ENCODE measurements at places on chromosomes 6 and 20. TPM values are rescaled to one million over a fixed set of nuclear protein-coding genes. Genes with fewer than 3 reads are reported as not detected.

Gene HTR1E
- total RNA-seq = not detected

Gene TRIM15
- total RNA-seq = not detected

Gene VWA7
- 12.1 TPM for total RNA-seq

Gene SSTR4
- total RNA-seq = not detected

Gene MTFR2
- total RNA-seq = 0.32 TPM

Gene HLA-DRB1
- total RNA-seq = 32.4 TPM

Gene GSTA1
- total RNA-seq = not detected

Gene NRN1
- total RNA-seq = 14.0 TPM

Gene HRH3
- not detected for total RNA-seq

Gene FAM50B
- 26.5 TPM for total RNA-seq

Gene ZC3H12D
- total RNA-seq = 0.51 TPM

Gene ADAM33
- 13.4 TPM for total RNA-seq

Gene KCNQ2
- total RNA-seq = 1.8 TPM

Gene FLRT3
- total RNA-seq = 0.22 TPM

Gene CST2
- total RNA-seq = not detected

GRCh38 chr20:47854687-47855212 lies 69.5 kb upstream of the SULF2 start:
- DNase-seq = no peak

DNA sequence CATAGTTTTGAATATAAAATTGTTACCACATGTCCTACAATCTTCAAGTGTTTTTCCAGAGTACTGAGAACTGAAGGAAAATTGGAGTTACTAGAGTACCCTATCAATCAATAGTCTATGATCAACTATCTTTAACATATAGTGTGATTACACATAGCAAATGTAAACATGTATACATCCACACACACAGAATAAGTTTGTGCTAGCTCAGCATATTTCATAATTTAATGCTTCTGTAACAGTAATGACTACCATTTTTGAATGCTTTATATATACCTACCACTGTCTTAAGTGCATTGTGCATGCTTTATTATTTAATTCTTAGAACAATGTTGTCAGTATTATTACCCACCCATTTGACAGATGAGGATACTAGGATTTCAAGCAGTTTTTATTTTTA lies 523.9 kb downstream of the HAO1 start:
- no peak for DNase-seq

DNA sequence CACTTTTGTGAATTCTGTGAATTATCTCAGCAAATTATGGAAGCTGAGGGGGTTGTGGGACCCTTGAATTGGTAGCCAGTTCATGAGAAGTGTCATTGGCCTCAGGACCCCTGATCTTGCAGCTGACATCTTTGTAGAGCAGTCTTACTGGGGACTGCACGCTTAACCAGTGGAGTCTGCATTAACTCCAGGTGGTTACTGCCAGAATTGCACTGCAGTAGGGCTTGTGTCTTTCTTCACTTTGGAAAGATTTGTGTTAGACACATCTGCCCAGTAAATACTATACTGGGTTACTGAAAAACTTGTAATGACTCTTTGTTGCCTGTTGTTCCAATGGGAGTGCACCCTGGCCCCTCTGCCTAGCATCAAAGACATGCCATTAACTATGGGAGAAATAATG lies 21.2 kb upstream of the CDKN1A start:
- DNase-seq = no peak

DNA sequence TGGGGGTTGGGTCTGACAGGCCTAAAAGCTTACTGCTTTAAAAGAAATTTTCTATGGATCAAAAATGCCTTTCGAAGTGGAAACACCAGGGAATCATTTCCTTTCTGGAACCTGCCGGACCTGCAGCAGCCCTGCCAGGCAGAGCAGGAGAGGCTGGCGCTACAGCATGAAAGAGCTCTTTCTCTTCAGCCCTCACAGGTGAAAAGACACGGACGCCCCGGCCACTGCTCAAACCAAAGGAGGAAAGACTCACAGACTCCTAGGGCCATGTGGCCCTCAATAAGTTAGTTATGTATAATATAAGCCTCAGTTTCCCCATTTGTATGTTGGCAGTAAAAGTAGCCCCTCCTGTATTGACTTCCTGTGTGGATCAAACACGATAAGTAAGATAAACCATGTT lies 8.3 kb downstream of the SCML4 start:
- no peak for DNase-seq

DNA sequence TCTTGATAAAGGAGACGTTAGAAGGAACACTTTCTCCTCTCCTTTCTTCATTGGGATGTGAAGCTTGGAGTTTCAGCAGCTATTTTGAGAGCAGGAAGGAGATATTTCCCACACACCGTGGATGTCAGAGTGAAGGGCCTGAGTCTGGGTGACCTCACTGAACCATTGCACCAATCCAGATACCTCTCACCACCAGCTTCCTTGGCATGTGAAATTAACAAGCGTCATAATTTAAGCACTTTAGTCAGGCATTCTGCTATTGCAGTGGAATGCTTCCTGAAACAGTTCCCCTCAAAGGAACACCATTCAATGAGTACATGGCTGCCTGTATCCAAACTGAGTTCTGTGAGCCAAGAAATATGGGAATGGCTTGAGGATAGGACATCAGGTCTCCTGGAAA lies 83.7 kb downstream of the CHMP4B start:
- no peak for DNase-seq

- no peak for DNase-seq
Measured at GRCh38 chr6:153117986-153118879, 12.8 kb downstream of the RGS17 start.

GRCh38 chr6:151385177-151385576 lies 6.2 kb downstream of the ZBTB2 start:
- no peak for DNase-seq

GRCh38 chr6:17478223-17478907 lies 85.0 kb downstream of the CAP2 start:
- DNase-seq = no peak

GRCh38 chr20:48313324-48313723 lies 514.5 kb downstream of the PREX1 start:
- DNase-seq = no peak

GRCh38 chr20:63208346-63208909 lies 7.5 kb downstream of the YTHDF1 start:
- no peak for DNase-seq

- no peak for DNase-seq
Measured at GRCh38 chr6:39590871-39591393, 134.3 kb downstream of the KIF6 start.

GRCh38 chr6:154996841-154997311 lies 1.8 kb downstream of the TIAM2 start:
- no peak for DNase-seq

DNA sequence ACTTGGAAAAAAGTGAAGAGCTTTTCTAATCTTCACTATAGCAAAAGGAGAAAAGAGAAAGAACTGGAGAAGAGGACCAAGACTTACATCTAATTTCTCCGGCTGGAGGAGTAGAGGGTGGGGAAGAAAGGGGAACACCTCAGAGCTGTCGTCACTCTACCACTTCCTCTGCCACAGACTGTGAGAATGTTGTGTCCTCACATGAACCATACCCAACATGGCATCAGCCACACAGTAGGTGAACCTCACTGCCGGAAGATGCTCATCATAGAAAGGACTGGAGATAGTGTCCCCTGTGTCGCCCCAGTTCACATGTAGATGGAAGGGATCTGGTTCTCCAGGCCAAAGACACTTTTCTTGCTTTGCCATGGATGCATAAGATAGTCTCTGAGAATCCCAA lies 604.4 kb upstream of the NOX3 start:
- DNase-seq = no peak

DNA sequence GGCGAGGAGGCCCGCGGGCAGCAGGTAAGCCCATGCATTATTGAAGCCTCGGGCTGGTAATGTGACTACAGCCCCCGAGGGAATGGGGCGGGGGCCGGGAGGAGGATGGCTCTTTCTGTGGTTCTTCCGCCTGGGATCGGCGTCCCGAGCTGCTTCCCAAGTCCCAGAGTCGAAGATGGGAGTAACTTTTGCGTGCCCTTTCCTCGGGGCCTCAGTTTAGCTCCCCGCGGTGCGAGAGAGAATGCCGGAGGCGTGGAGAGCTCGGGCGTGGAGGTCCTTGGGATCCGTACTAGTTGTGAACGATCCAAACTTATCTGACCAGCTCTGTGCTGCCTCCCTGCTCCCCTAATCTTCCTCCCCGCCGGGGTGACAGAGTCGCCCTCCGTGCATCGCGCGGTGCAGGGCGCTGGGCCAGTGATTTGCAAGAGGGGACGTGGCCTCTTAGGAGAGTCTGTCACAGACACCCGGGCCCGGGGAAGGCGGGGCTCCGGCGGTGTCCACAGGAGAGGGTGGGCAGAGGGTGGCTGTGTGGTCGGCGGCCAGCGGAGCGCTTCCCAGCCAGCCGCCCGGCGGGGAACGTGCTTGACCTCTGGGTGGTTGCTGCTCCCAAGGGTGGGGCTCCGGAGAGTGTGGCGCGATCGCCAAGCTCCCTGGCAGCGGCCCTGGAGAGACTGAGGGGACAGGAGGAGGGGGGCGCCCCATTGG lies 815 bp downstream of the UTRN start:
- peak; percentile 90 for DNase-seq

- no peak for DNase-seq
Measured at GRCh38 chr20:6636209-6637159, 131.0 kb upstream of the BMP2 start.

DNA sequence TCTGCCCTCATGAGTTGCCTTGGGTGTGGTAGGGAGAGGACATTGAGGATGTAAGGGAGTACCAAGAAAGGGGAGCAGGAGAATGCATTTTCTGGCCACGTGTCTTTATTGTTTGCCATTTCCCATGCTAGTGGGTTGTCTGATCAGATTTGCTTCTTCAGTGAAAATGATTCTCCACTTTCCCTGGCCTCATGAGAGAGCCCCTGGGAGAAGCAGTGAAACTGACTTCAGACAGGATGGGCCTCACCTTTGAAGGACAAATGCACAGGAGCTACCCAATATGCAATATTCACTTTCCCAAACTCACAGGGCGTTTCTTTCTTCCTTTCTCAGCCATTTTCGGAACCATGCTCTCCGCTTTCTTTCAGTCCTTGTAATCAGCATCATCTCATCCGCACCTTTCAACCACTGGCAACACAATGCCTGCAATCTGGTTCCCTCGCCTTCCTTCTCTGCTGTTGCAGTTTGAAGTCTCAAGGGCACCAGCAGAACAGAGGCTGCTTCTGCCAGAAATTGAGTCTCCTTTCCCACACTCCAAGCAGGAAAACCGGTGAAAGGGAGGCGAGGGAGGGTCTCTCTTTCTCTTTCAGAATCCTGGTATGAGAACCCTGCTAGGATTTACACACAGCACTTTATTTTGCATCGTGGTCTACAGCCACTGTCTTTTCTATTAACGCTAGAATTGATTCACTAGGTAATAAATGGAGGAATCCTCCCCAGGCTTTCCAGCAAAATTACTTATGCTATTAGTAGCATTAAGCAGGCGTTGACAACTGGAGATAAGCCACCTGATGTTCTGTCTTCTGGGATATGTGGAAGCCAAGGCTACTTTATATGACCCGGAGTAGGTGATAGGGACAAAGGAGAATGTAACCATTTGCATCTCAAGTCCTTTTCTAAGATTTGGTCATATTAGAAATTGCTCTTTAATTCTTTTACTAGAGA lies 62.0 kb upstream of the FAM184A start:
- DNase-seq = no peak

DNA sequence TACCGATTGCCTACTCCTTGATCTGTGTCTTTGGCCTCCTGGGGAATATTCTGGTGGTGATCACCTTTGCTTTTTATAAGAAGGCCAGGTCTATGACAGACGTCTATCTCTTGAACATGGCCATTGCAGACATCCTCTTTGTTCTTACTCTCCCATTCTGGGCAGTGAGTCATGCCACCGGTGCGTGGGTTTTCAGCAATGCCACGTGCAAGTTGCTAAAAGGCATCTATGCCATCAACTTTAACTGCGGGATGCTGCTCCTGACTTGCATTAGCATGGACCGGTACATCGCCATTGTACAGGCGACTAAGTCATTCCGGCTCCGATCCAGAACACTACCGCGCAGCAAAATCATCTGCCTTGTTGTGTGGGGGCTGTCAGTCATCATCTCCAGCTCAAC lies 13.5 kb downstream of the CCR6 start:
- DNase-seq = no peak

- no peak for DNase-seq
Measured at GRCh38 chr6:46368169-46368536, 123.1 kb downstream of the RCAN2 start.

GRCh38 chr20:10763112-10763511 lies 89.3 kb upstream of the JAG1 start:
- DNase-seq = no peak

DNA sequence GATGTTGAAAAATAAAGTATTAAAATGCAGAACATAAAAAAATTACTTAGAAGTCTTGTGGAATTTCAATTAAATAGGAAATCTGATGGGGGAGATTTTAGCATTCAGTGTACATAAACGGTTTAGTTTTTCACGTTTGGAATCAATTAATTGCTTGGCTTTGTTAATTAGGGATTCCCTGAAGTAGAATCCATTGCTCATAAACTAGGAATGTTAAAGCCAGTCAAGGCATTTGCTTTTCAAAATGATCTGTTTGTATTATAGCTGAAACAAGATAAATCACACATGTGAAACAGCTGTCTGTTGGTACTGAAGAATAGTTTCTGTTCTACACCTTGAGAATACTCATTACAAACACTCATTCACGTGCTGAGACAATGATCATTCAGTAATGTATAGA lies 297.9 kb downstream of the TBC1D7 start:
- no peak for DNase-seq

DNA sequence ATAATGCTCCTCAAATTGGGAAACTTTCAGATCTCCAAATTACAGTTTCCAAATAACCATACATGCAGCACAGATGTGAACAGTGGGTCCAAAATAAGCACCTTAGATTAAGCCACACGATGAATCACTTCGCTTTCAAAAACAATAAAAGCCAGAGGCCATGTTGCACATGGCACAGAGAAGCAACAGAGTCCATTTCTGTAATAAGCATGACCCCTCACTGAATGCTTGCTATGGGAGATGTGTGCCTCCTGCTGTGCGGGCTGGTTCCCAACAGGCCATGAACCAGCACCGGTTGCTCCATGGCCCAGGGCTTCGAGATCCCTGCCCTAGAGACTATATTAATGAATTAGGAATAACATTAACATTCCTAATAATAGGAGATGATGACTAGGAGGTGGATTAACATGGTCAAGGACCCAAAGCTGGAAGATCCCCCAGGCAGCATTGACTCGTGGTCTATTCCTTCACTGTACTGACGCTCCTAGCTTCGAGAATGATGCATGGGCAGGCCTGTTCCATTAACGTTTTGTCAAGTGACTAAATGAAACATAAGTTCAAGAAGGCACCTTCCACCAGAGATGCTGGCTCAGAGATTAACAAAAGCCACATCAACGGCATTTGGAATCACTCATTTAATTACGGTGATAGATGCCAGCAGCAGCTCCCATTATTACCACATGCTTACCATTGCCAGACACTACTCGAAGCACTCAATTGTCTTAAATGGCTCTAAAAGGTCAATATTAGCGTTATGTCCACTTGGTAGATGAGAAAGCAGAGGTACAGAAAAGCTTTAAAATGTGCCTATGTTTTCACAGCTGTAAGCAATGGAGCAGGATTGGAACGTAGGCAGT lies 470.6 kb upstream of the AGPAT4 start:
- DNase-seq = no peak

- no peak for DNase-seq
Measured at GRCh38 chr6:80446454-80447045, 340.1 kb downstream of the BCKDHB start.

- DNase-seq = no peak
Measured at GRCh38 chr6:111823831-111824607, 49.2 kb downstream of the FYN start.

- DNase-seq = no peak
Measured at GRCh38 chr6:151034825-151035781, 169.6 kb downstream of the MTHFD1L start.
